ENCODE measurements at places on chromosomes 6 and 20.

DNA sequence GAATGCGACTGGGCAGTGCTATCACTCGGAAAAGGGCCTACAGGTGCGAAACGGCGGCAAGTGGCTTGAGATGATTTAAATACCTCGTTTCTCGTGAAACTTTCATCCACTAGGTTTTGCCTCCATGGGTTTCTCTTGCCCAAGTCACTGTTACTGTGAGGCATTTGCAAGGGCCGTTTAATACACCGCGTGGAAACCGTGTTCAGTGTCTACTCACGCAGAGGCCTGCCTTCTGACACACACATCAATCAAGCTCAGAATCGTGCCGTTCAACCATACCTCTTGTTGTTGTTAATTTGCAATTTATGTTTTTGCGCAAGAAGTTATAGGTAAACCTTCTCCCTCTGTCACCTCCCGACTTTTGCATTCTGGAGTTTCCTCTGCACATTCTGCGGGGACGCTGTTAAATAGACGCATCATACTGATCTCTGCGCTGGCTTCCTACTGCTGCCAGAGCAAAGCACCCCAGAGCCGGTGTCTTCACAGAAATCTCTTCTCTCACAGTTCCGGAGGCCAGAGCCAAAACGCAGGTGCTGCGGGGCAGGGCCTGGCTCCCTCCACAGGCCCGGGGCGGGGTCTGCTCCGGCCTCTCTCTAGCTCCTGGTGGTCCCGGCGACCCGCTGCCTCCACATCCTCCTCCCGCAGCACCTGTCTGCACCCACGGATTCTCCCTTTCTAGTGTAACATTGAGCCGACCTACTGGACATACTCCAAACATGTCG is 251.4 kb downstream of the SMOC2 start:
- DNase-seq, result no peak

DNA sequence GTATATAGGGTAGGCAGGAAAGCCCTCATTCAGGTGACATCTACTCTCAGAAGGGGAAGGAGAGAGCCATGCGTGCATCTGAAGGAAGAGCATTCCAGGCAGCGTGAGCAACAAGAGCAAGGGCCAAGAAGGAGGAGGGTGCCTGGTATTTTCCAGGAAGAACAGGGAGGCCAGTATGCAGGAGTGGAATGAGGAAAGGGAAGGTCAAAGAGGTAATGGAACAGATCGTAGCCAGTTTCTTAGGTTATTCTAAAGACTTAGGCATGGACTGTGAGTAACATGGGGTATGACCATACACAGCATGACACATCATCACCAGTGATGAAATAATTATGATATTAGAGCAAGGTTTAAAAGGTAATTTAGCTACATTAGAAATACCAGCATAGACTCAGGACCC is 24.1 kb downstream of the ALDH8A1 start:
- DNase-seq, result no peak

- DNase-seq, result no peak
These were observed 100.8 kb upstream of the SLC35B3 start for GRCh38 chr6:8536122-8536521.

- DNase-seq, result no peak
These were observed 191.3 kb downstream of the EPM2A start for GRCh38 chr6:145544041-145544440.

DNA sequence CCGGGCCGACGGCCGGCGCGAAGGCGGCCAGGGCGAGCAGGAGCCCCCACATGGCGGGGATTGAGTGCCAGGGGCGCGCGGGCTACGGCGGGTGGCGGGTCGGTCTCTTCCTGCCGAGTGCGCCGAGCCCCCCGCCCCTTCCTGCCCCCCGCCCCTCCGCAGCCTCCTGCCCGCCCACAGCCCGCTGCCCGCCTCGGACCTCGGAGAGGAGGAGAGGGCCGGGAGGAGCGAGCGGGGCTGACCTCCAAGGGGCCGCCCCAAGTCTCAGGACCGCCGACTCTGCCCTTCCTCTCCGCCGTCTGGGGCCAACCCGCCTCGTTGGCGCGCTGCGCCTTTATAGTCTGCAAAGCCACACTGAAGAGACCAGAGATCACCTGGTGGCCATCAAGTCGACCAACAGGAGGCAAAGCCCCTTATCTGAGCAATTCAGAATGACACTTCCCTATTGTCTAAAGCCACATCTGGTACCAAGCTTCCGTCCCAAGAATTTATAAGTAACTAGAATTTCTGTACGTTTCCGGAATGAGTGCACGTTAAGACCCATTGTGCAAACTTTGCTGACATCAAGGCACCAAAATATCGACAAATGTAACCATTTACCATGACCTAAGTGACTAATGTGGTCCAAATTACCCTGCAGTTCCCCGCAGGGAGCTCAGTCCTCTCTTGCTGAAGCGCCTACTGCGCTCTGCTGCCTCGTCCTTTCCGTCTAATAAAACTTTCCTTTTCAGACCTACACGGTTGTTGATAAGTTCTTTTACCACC is at the start of gene CPXM1:
CPXM1 (minus strand) TSS at position 107 of the 765 bp plus-strand sequence; CDS start at position 52, 55 bp downstream.
- no peak for DNase-seq

GRCh38 chr6:25054469-25054868 is 118.7 kb upstream of the RIPOR2 start:
- no peak for DNase-seq

DNA sequence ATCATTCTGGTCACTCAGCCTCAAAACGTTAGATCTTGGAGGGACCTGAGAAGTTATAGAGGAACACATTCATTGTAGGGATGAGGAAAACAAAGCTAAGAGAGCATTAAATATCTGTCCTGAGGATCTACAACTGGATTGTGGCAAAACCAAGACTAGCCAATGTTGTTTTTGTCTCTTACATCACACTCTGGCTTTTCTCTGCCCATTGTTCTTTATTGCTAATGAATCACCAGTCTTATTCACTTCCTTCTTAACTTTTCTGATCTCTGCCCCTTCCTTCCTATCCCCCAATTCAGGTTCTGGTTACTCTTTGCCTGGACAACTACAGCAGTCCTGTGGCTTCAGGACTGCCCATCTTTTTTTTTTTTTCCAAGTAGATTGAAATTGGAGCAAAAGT is 57.0 kb upstream of the PREP start:
- no peak for DNase-seq

DNA sequence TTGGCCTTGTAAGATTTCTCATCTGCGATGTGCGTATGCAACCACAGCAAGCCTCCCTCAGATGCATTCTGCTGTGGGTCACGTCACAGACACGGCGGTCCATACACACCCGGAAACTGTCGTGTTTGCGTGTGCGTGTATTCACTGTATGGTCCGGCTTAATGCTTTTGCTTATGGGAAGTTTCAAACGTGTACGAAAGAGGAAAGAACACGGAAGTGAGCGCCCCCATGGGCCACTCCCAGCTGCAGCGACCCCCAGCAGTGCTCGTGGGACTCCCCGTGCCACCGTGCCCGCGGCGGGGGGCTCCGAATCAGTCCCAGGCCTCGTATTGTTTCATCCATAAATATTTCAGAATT is 10.2 kb downstream of the DLL1 start:
- DNase-seq, result no peak

DNA sequence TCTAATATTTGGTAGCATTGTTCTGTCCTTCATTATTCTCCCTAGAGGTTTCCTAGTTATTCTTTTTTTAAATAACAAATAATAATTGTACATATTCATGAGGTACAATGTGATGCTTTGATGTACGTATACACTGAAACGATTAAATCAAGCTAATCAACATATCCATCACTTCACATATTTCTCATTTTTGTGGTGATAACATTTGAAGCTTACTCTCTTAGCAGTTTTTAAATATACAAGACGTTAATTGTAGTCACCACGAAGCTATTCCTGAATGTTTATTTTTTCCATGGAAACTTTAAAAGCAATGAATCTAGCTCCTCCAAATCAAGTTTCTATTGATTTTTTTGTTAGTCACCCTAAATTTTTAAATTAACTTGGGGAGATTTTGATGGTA is 116.5 kb upstream of the PRND start:
- no peak for DNase-seq

- no peak for DNase-seq
These were observed 39.6 kb downstream of the EPB41L1 start for GRCh38 chr20:36193977-36194712.

- DNase-seq, result no peak
These were observed 125.6 kb downstream of the FIG4 start for GRCh38 chr6:109816452-109817374.

DNA sequence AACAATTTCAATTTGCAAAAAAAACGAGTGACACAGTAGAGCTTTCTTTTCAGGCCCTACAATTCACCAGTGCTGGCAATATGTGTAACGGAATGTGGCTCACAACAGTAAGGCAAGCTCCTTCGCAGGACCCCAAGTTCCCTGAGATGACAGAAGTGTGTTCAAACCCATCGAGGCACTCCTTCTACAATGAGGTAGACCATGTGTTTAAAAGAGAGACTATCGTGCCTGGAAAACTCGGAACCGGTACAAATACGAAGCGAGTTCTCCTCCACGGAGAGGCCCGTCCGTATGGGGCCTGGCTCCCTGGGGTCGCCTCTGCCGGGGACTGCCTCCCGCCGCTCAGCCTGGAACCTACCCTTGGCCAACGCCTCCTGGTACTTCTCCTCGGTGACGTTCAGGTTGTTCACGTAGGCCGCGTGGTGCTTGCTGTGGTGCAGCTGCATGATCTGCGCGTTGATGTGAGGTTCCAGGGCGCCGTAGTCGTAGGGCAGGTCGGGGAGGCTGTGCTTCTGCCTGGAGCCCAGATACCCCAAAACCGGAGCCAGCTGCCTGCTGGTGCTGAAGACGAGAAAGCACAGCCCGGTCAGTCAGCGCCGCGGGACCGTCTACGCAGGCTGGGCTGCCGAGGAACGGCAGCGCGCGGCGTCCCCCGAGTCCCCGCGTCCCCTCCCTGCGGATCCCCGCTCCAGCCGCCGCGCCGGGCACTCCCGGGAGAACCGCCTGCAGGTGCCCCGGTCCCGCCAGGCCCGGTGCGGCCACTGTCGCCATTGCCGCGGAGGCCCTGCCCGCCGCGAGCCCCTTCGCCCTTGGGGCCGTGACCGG is 526 bp downstream of the SOD2 start:
- DNase-seq, result no peak

GRCh38 chr20:14264869-14265268 is 72.5 kb downstream of the FLRT3 start:
- DNase-seq, result no peak

DNA sequence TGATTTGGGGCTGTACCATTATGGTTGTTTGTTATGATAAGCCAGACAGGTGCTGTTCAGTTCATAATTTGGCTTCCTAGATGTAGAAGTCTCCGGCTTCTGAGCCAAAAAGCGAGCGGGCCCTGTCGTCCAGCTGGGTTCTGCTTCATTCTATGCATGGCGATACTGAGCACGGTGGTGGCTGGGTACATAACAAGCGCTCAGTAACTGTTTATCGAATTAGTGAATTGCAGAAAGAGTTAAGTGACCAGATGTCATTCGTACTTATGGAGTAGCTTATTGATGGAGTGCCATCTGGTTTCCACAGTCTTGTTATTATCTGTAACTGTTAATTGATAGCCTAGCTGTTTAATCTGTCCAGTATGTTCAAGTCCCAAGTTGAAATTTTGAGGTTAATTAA is 85.0 kb downstream of the DTD1 start:
- DNase-seq, result no peak

GRCh38 chr20:58046311-58046710 is 182.1 kb downstream of the ANKRD60 start:
- no peak for DNase-seq

- DNase-seq, result no peak
These were observed 27.3 kb upstream of the GRM4 start for GRCh38 chr6:34172961-34173775.

- DNase-seq, result no peak
These were observed 98.8 kb upstream of the CITED2 start for GRCh38 chr6:139473231-139473701.

DNA sequence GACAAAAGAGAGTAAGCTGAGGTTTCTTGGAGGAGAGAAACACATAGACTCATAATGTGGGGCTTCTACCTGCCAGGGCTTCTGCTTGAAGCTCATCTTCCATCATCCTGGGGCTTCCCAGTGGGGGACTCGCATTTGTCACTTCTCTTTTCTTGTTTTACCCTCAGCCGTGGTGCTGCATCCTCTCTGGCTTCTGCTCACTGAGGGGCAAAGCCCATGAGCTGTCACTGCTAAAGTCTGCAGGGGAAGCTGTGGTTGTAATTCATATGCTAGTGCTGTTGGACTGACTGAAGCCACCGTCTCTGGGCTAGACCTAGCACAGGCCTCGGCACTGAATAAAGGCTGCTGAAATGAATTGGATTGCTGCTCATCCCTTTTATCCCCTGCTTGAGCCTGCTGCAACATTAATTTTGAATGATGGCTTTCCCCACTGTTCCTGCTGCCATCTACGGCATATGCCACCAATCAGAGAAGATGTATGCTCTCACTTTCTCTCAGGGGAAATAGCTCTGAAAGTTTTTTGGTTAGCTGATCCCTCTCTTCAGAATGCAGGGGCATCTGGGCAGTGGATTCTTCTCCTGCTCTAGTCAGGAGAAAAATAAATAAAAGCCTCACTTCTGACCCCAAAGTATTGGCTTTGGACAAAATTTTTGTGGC is 568.4 kb upstream of the MAP3K7 start:
- DNase-seq, result no peak

GRCh38 chr6:181049-181654 is 111.1 kb upstream of the DUSP22 start:
- no peak for DNase-seq

DNA sequence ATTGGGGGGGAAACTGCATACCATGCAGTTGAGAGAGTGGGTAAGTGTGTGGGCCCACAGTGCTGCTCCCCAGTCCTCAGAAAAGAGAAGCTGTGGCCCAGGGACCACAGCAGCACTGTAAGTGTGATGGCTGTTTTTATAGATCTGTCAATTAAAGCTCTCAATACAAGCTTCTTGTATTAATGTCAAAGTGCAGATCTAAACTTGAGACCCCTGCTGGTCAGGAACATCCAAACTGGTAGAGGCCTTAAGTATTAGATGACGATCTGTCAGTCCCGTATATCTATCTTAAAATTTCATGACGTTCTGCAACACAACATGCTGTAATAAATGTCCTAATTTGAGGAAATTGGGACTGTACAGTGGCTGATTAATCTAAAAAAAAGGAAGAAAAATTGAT is 74.8 kb downstream of the TULP4 start:
- no peak for DNase-seq

DNA sequence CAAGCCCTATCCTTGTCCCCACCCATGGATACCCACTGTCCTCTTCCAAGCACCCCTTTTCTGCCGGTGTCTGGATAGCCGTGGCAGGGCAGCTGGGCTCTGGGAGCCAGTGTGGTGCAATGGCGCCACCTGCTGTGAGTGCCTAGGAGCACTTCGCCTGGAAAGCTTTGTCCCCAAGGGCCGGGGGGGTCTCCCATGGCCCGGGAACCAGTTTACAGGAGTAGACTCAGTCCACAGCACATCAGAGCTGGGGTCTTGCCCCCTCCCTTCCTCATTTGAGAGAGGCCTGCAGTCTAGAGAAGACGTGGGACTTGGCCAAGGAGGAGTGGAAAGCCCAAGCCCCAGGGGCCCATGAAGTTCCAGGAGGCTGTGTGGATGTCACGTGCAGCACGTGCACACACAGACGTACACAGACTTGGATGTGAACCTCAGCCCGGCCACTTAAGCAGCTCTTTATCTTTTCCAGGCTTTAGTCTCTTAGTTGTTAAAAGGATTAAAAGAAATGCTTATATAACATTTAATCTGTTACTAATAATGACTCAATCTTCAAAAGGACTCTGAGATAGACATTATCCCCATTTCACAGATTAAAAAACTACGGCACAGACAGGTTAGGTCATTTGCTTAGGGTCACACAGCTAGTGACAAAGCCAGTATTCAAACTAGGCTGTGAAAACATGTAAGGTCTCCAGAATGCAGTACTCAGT is 40.9 kb upstream of the CDH22 start:
- DNase-seq, result no peak

- DNase-seq, result no peak
These were observed 253.1 kb downstream of the LY86 start for GRCh38 chr6:6841571-6841970.

Data from cortex of kidney (tissue), 1 donor.